HS-5 (cell line): ENCODE measurements at places on chromosomes 2 and 18.

GRCh38 chr18:53686965-53687364 lies 537.5 kb downstream of the MBD2 start:
- no peak for DNase-seq

GRCh38 chr2:134253117-134253704 lies 661 bp upstream of the MGAT5 start:
- DNase-seq, result no peak

- DNase-seq, result no peak
Observed at GRCh38 chr2:11896386-11896785, 150.0 kb downstream of the LPIN1 start.

DNA sequence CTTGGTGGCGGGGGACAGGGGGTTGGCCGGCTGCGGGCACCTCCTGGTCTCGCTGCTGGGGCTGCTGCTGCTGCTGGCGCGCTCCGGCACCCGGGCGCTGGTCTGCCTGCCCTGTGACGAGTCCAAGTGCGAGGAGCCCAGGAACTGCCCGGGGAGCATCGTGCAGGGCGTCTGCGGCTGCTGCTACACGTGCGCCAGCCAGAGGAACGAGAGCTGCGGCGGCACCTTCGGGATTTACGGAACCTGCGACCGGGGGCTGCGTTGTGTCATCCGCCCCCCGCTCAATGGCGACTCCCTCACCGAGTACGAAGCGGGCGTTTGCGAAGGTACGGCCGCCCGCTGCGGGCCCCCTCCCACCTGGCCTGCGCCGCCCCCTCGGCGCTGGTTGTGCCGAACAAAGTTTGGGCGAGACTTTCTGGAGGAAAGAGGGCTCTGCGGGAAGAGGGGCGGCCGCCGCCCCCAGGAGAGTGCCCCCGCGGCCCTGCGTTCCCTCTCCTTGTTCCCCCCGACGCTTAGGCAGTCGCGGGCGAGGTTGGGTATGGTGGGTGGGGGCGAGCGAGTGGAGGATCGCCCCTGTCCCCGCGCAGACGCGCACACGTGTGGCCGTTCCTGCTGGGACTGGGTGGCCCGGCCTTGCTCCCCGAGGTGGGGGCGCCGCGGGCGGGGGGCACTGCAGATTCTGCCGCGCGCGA lies 866 bp downstream of the CRIM1 start:
- DNase-seq, result no peak

- no peak for DNase-seq
Observed at GRCh38 chr2:232876161-232876977, 6.3 kb downstream of the SNORC start.
